ENCODE measurements at places on chromosomes 3 and 15. TPM values are rescaled to one million over a fixed set of nuclear protein-coding genes. Genes with fewer than 3 reads are reported as not detected.

DNA sequence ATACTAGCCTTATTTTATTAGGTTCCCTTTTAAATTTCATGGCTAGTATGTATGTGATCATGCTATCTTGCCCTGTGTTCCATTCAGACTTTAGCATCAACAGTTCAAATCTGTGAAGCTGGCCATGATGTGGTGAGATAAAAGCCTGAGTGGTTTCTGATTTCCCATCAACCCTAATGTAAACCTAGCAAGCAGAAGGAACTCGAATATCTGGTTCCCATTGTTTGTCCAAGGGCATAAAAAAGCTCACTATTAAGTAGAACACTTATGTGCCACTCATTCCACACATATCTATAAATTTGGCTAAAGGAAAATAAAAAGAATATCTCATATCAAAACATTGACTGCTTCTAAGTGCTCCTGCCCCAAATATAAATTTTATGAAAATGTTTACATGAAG, 311.7 kb downstream of the CADM2 start:
- no peak for DNase-seq

- no peak for DNase-seq
Observed at GRCh38 chr15:80780416-80781221, 1.4 kb downstream of the CEMIP start.

DNA sequence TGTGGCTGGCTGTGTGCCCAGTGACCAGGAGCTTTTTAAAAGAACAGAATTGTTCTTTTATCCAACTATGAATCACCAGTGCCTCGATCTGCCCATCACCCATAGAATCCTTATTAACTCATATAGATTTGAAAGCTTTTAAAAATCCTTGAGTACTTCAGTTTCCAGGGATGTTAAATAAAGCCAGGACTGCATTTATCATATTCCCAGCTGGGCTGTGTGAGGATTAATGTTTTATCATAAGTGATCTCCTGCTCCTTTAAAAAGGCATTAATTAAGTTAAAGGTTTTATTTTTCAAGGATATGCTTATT, 234.0 kb downstream of the MYRIP start:
- DNase-seq: peak; percentile 23

DNA sequence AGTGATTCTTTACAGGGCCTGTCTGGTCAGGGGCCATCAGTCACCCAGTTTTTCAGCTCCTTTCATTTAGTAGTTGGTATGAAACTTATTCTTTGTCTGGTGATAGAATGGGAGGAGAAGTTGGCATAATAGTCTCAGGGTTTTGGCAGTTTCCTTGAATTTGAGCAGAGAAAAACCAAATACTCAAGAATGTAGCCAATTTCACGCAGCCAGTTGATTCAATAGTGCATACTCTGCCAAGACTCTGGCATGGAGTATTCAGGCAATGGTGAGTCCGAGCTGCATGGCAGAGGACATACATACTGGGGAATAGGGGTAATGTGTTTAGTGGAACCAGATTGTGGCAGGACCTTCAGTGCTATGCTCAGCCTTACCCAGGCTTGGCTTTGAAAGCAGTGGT, 118.3 kb downstream of the GALK2 start:
- DNase-seq: no peak

DNA sequence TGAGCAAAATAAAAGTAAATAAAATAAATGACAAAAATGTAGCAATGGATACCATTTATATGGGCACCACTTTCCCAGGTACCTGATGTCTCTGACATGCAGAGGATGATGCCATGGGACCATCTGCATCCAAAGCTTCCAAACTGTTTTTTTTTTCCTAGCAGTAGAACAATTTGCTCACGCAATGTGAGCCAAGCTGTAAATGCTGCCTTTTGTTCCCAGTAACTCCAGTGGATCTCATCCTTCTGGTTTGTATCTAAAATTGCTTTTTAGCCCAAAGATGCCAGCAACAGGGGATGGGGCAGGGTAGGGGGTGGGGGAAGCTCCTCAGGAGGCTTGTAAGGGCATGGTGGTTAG, 32.7 kb downstream of the SLC12A8 start:
- no peak for DNase-seq

- DNase-seq: peak; percentile 34
Observed at GRCh38 chr3:67064105-67064504, 66.0 kb downstream of the KBTBD8 start.

GRCh38 chr3:130950124-130950523, 56.2 kb downstream of the ATP2C1 start:
- no peak for DNase-seq

DNA sequence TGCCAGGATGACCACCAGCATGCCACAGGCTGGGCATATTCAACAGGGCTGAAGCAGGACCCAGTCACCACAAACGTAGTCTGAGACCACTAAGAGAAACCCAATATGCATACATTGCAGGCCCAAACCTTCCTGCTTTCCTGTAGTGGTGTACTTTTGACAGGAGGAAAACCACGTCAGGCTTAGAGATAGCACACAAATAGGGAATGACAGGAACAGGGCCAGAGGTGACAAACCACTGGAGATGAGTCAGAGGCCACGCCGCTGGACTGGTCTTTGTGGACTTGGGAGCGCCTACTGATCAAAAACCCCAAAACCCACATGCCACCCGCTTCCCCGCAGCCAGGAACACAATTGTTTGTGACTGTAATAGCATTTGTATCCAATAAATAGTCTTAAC, 3.6 kb upstream of the EFCAB12 start:
- no peak for DNase-seq

- DNase-seq: no peak
Observed at GRCh38 chr15:64850778-64851502, 9.2 kb downstream of the PLEKHO2 start.

DNA sequence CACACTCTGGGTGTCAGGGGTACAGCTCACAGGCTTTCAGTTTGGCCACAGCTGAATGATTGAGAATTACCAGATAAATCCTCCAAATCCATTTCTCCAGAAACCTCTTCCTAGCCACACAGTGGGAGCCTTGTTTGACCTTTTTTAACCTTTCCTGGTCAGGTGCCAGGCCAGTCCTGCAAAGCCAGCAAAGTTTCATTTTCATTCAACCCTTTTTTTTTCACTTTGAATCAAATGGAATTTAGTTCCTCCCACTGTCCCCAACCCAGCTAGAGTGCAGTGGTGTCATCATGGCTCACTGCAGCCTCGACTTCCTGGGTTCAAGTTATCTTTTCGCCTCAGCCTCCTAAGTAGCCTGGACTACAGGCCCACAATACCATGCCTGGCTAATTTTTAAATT, 67.8 kb downstream of the NSUN3 start:
- DNase-seq: no peak

GRCh38 chr3:31533169-31534064, 692 bp downstream of the STT3B start:
- DNase-seq: no peak

DNA sequence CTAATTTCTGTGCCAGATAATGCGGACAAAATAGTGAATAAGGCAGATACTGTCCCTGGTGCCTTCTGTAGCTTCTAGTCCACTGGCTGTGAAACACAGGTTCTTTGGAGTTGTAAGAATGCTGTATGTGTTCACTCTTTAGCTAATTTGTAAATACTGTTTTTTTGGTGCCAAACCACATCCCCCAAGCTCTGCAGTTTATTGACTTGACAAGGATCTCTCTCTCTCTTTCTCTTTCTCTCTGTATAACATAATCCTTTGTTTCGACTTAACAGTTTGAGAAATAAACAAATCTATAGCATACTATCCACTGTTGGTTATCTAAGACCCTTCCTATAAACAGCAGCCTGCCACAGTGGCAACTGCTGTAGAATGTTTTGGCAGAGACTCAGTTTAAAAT, 7.6 kb downstream of the SMAD3 start:
- no peak for DNase-seq

- no peak for DNase-seq
Observed at GRCh38 chr3:98710067-98710659, 53.0 kb upstream of the ST3GAL6 start.

- no peak for DNase-seq
Observed at GRCh38 chr15:74441248-74441941, 7.6 kb upstream of the SEMA7A start.

DNA sequence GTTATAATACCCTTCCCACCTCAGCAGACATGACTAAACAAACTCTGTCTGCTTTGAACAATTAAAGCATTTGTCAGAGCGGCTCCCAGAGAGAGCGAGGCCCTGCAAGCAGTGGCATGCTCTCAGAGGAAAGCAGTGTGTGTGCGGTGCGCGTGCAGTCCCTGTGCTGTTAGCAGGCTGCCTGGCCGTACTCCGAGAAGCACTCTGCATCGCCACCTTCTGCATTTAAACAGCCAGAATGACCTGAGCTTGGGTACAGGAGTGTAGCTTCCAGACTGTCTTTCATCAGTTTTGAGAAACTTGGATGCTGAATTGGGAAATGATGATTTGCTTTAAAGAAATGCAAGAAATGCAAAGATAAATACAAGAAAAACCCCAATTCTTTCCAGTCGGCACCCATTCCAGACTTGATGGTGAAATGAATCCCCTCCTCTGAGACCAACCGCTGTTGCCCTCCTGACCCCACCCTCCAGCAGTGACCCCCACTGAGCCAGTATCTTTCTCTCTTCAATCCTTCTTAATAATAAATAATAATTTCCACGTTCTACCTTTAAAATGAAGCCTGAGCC, 113.5 kb downstream of the VGLL4 start:
- no peak for DNase-seq

The LRTM1 gene
- total RNA-seq: not detected

The HGD gene
- 1.1 TPM for total RNA-seq

The GATA2 gene
- 28.2 TPM for total RNA-seq

The CCDC39 gene
- not detected for total RNA-seq

The KNG1 gene
- not detected for total RNA-seq

The LARP6 gene
- 48.9 TPM for total RNA-seq
